ENCODE measurements at places on chromosomes 4 and X.

GRCh38 chr4:56806666-56807065 is 14.8 kb downstream of the SPINK2 start:
- DNase-seq = no peak

GRCh38 chrX:13373027-13373426 is 53.2 kb upstream of the ATXN3L start:
- DNase-seq = no peak

GRCh38 chr4:62460329-62460728 is 1260.2 kb downstream of the ADGRL3 start:
- DNase-seq = no peak

GRCh38 chr4:8053688-8054449 is 104.7 kb downstream of the ABLIM2 start:
- DNase-seq = no peak

DNA sequence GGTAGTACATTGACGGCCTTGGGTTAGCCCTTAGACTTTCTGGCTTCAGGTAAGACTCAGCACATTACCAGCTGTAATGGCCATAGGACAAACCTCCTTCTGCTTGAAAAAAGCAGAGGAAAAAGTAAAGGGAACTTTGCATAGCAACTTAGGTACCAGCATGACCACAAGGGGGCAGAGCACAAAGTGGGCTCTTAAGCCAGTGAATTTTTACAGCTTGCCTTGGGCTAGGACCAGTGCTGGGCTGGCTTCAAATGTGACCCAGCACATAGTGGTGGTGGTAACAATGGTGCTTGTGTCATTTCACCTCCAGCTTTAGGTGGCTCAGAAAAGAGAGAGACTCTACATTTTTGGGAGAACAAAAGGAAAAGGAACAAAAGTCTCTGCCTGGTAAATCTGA is 66.1 kb downstream of the KLHL4 start:
- DNase-seq = no peak

- no peak for DNase-seq
Measured at GRCh38 chr4:149987330-149988086, 90.7 kb upstream of the DCLK2 start.

GRCh38 chrX:13252726-13253125 is 67.1 kb downstream of the ATXN3L start:
- no peak for DNase-seq

DNA sequence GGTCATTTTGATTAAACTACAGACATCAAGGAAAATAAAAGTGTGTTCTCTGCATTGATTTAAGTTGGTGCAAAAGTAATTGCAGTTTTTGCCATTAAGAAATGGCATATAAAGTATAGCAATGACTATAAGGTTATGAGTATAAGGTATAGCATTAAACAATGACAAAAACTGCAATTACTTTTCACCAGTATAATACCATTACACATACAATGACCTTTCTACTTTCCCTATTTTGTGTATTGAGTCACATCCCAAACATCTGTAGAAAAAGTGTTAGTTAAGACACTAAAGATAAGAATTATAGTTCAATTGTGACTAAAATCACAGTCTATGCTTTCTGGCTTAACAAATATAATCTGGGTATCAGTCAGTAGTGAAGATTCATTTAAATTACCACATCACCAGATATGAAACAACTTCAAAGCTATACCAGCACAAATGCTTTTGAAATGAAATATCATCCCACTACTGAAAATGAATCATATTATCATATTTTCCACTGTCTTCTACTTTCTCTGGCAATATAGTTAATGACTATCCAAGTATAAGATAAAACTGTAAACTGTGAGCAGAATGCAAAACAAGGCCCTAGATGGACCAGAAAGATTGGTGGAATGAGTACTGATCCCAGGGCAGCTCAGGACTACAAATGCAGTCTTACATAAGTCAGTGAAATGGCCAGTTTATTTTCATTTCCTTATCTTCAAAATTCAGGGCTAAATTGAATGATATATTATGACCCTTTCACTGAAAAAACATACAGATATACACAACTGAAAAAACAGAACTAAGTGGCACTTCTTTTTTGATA is 241.1 kb downstream of the ANTXR2 start:
- no peak for DNase-seq

DNA sequence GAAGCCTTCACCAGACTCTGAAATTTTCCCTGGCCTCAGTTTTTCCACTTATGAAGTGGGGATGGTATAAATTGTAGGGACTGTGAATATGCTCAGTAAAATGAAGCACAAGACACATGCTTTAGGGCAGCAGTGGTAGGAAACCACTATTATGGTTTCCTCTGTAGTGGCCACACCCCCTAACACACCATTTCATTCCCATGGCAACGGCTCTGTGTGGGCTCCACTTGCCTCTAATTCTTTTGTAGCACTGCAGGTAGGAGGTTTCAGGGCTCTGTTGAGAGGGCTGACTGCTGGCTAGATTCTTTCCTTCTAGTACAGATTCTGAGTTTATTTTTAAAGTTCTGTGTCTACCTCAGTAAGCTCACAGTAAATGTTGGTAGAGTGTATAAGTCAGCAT is 3.5 kb upstream of the VMA21 start:
- no peak for DNase-seq

- DNase-seq = no peak
Measured at GRCh38 chrX:101478366-101478765, 6.9 kb upstream of the ARMCX4 start.

- no peak for DNase-seq
Measured at GRCh38 chrX:9605484-9605883, 140.6 kb downstream of the TBL1X start.

GRCh38 chrX:122241959-122242358 is 942.1 kb upstream of the GRIA3 start:
- DNase-seq = no peak

Data from hippocampal formation (tissue), 2 donors.